HuH-7 (cell line): ENCODE measurements at places on chromosomes 12 and 14.

DNA sequence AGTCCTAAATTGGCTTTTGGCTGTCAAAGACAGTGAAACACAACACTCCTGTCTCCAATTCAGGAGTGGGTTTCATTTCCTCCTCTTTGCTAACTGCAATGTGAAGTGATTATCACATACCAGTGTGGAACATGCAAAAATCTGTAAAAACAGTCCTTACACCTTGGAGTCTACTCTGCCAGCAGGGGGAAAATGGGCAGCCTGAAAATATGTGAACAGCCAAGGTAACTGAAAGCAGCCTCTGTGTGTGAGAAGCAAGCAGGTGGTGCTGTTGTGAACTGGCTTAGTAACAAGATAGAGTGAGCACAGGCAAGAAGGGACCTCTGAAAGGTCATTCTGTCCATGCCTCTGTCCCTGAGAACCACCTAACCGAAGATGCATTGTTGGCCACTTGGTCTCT is 6.0 kb downstream of the PRMT8 start:
- DNase-seq: peak; percentile 19

GRCh38 chr14:71694591-71695530 is 237.4 kb upstream of the RGS6 start:
- no peak for DNase-seq

GRCh38 chr12:4603421-4603820 is 41.4 kb downstream of the DYRK4 start:
- no peak for DNase-seq

DNA sequence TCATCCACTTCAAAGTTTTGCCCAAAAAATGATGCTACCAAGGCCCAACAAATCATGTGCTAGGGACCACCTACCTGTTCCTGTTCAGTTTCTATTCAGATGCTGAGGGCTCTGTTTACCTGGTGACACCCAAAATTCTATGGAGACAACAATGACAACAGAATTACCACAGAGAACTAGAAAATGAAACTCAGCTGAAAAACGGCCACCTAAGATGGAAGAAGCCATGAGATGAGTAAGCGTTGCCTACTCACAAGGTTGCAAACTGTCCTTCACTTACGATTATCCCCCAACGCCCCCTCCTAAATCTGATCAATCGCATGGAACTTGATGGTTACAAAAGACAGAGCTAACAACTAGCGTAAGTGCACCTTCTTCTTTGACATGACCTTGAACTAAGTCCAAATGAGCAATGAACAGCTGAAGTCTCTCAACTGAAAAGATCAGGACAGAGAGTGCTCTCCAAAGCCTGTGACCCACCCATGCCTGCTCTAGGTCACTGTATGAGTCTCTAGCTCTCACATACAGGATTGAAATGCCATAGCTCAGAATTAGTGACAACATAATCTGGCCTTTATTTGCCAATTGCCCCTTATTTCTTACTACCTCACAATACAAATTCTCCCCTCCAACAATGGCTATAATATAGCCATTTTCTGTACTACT is at the start of gene RNASE11:
Gene RNASE11 (minus strand): TSS at position 513 of the 666 bp plus-strand sequence.
- DNase-seq: no peak

DNA sequence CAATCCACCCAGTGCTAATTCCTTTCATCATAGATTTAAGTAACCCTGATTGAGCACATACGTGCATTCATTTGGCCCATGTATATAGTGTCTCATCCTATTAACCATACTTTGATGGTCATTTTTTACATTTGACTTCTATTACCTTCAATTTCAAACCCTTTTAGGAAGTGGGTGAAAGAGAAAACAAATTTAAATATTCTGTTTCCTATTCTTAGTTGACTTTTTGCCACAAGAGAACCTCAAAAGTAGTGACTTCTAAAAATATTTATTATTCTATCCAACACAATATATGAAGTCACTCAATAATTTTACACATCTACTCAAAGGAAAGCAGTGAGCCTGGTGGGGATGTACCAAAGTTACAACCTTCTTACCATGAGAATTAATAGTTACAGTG is 164.9 kb downstream of the CEP128 start:
- DNase-seq: no peak

DNA sequence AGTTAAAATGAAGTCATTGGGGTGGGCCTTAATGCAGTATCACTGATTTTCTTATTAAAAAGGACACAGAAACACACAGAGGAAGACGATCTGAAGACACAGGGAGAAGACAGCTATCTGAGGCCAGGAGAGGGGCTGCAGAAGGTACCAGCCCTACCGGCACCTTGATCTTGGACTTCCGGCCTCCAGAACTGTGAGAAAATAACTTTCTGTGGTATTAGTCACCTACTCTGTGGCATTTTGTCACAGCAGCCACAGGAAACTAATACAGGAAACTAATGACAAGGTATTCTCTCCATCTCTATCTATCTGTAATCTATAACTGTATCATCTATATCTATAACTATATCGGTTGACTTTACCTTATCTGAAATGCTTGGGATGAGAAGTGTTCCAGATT is 1149.5 kb downstream of the BCL11B start:
- no peak for DNase-seq
